Hematopoietic multipotent progenitor cell treated with erythropoietin and hydrocortisone succinate and interleukin-3 and kit ligand, for 6 days (in vitro differentiated cells): ENCODE measurements at places on chromosomes 7 and 10.

DNA sequence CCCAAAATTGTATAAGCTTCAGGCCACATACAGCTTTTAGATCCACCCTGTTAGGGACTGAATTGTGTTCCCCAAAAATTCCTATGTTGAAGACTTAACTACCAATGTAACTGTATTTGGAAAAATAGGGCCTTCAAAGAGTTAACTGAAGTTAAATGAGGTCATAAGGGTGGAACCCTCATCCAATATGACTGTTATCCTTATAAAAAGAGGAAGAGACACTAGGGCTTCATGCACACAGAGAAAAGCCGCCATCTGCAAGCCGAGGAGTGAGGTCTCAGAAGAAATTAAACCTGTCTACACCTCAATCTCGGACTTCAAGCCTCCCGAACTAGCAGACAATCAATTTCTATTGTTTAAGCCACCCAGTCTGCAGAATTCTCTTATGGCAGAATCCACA, 317.9 kb upstream of the NFE2L3 start:
- no peak for DNase-seq

DNA sequence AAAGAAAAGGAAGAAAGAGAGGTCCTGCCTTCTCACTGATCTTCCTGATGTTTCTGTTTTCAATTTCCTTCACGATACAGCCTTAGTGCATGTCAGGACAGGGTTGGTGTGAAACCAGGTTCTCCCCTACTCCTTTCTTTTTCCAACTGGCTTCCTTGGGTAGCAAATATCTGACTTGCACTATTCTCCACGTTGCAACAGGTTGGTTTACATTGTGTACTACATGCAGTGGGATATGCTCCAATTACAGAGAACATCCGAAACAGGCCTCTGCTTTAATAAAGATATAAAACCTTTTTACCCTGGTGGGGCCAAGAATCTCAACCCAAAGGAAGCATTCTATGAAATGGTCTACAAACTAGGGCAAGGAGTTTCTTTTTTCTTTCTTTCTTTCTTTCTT, 16.9 kb upstream of the CREB5 start:
- DNase-seq, result no peak

DNA sequence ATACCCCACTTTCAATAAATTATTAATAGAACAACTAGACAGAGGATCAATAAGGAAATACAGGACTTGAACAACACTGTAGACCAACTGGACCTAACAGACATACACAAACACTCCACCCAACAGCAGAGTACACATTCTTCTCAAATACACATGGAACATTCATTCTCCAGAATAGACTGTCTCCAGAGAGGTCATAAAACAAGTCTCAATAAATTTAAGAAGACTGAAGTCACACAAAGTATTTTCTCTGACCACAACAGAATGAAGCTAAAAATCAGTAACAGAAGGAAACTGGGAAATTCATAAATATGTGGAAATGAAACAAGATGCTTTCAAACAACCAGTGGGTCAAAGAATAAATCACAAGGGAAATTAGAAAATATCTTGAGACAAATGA, 119.8 kb downstream of the SMURF1 start:
- DNase-seq, result no peak

DNA sequence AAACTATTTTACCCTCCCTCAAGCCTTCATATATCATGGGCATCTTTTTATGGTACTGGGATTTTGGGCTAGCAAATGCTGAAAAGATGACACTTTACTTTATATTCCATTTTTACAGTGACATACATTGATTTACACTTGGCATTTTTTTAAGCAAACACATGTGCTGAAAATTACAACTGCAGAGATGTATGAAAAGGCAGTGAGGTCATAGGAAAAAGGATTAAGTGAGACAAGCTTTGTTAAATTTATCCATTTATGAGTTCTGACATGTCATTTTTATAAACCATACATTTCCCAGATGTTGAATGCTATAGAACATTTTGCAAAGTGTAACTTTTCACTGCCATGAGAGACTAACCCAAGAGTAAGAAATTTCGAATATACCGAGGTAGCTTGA, 68.8 kb upstream of the RSU1 start:
- no peak for DNase-seq

DNA sequence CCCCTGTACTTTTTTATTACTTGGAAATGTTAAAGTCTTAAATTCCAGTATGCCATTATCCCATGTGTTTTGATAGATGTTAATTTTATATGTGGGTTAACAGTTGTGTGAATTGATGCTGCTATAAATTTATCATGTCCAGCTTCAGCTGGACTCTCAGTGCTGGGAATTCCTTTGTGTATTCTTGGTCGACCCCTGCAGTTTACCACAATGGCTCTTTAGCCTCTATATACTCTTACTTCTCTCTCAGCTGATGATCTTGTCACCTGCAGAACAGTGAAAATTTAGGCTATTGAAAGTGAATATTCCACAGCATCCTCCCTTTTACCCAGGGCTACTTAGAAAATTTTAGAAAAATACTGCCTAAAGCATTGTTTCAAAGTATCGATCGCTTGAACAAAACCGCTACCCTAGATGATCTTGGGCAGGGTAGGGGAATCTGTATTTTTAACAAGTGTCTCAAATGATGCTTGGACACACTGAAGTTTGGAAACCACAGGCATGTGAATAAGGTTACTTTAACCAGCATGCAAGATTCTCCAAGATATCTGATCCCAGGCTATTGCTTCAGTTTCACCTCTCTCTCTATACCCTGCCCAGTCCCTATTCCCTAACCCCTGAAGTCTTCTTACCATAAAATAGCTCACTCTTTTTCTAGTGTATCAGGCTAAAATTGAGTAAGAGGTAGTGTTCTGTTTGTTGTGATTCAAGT, 25.4 kb downstream of the LCOR start:
- DNase-seq, result no peak

DNA sequence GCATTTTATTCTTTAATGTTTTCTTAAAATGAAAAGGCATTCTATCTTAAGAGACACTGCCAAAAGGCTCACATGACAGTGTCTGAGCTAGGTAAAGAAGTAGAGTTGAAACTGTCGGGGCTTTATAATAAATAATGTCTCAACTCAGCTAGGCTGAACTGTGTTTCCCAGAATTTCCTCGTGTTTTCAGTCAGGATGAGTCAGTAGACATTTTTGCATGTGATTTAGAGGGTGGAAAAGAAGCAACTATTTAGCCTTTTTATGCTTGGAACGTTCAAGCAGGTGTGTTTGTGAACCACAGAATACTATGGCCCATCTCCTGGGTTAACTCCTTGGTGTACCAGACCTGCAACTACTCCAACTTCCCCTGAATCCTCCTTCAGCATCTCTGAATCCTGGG, 23.4 kb upstream of the LIPA start:
- no peak for DNase-seq

GRCh38 chr10:80523773-80524172, 13.9 kb upstream of the SH2D4B start:
- DNase-seq, result peak; percentile 52
